ENCODE measurements at places on chromosomes 11 and 22. TPM values are rescaled to one million over a fixed set of nuclear protein-coding genes. Genes with fewer than 3 reads are reported as not detected.

GRCh38 chr11:119573858-119574257, 150.9 kb upstream of the THY1 start:
- no peak for DNase-seq

DNA sequence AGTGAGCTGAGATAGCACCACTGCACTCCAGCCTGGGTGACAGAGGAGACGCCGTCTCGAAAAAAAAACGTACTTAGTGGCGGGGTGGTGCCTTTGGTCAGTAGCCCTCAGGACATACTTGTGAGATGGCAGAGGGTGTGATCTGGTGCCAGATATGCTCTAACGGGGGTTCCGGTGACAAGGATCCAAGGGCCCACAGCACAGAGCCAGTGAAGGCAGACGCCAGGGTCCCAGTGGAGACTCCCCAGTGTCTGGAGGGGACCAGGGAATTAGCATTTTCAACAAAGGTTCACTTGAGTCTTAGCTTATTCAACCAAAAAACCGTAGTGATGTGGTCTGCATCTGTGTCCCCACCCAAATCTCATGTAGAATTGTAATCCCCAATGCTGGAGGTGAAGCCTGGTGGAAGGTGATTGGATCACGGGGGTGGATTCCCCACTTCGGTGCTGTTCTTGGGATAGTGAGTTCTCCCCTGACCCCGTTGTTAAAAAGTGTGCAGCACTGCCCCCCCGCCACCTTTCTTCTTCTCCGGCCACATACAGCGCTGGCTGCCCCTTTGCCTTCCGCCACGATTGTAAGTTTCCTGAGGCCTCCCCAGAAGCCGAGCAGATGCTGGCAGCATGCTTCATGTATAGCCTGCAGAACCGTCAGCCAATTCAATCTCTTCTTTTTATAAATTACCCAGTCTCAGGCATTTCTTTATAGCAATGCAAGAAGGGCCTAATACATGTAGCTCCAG, 26.6 kb upstream of the OSBPL5 start:
- no peak for DNase-seq

DNA sequence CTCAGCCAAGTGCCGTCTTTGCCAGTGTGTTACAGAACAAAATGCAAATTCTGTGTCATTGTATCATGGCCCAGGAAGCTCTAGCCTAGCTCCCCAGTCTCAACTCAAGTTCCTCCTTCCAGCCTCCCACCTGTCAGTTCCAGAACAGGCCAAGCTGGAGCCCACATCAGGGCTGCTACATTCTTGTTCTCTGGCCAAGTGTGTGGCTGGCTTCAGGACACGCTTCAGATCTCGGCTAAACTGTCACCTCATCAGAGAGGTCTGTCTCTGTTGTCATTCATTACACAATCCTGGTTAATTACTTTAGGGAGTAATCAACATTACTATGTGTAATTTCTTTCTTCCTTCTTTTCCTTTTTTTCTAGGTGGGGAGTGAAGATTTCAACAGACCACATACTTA, 347.0 kb upstream of the SYN3 start:
- no peak for DNase-seq

The ACR gene
- total RNA-seq = not detected

GRCh38 chr22:44063462-44064371, 39.6 kb downstream of the PARVB start:
- DNase-seq = no peak

- no peak for DNase-seq
These were observed 357.2 kb downstream of the OPCML start for GRCh38 chr11:133175103-133175502.

GRCh38 chr22:38244106-38244505, 28.7 kb downstream of the TMEM184B start:
- no peak for DNase-seq

The CEP126 gene
- 2.0 TPM for total RNA-seq
